Globus pallidus (tissue), 1 donor: ENCODE measurements at places on chromosomes 6 and 20.
A peak's percentile ranks its signal among the peaks of the same experiment; 100 is the strongest.

GRCh38 chr6:31969712-31970603 is 2.0 kb downstream of the DXO start:
- no peak for DNase-seq

DNA sequence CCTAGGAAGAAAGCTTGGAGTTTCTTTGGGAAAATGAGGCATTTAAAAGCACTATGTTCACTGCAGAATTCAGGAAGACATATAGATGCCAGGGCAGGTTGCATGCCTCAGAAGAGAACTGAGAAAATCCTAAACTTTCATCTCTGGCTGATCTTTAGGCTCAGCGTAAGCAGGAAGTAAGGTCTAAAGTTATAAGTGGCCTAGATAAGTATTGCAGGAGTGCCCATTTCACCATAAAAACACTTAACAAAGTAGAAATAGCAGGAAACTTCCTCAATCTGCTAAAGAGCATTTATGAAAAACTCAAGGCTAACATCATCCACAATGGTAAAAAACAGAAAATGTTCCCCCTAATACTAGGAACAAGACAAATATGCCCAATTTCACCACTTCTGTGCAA is 320.3 kb downstream of the BMP2 start:
- no peak for DNase-seq

GRCh38 chr6:135097172-135097571 is 42.5 kb upstream of the HBS1L start:
- no peak for DNase-seq

DNA sequence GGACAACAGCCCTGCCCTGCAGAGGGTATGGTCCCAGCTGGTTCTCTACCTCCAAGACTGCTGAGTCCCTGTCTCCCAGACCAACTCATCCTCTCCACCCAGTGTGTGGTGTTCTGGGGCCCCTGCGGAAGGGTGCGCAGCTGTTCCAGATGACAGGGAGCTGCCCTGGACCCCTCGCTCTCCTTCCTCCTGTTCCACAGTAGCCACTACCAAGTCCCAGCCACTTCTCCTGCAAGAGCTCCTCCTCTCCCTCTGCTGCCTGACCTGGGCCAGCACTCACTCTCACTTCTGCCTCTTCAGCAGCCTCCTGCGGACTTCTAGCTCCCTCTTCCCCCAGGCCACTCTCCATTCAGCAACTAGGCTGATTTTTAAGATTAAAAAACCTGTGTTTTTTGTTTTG is 40.1 kb upstream of the TMEM181 start:
- DNase-seq: no peak

DNA sequence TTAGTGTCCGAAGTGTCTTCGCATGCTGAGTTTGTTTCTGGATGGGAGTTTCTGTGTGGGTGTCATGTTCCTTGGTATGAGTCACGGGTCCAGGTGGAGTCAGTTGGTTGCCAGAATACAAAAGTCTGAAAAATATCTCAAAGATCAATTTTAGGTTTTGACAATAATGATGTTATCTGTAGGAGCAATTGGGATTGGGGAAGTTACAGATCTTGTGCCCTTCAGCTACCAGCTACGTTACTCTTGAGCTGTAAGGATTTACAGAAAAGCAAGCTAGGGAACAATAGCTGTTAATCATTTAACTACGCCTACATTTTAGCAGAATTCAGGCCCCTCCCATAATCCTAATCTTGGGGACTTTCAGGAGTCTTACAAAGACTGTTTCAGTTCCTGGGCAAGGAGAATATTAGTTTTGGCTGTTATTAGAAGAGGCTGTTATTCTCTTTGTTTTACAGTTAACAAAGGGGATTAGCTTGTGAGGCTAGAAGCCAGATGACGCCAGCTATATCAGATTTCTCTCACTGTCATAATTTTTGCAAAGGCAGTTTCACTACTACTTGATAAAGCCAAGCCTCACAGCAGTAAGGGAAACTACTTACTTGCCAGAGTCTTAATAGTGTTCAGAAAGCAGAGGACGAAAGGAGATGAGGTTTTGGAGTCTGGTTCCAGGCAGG is 15.4 kb upstream of the SLC22A16 start:
- DNase-seq: no peak

DNA sequence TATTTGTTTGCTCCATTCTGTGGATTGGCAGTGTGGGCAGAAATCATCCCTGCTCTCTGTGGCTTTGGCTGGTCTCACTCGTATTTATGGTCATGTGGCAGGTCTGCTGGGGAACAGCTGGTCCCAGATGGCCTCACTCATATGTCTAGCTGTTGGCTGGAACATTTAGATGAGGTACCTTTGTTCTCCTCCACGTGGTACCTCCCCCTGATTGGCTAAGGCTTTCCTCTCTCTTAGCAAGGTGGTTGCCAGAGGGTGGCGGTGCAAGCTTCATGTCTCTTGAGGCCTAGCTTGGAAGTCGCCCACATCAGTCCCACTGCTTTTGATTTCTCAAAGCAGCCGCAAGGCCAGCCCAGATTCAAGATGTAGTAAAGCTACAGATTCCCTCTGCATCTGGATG is 348.5 kb upstream of the BTBD3 start:
- no peak for DNase-seq

GRCh38 chr6:127458222-127458621 is 967 bp downstream of the KIAA0408 start:
- no peak for DNase-seq

GRCh38 chr6:133756078-133756695 is 132.7 kb upstream of the TCF21 start:
- DNase-seq: no peak

DNA sequence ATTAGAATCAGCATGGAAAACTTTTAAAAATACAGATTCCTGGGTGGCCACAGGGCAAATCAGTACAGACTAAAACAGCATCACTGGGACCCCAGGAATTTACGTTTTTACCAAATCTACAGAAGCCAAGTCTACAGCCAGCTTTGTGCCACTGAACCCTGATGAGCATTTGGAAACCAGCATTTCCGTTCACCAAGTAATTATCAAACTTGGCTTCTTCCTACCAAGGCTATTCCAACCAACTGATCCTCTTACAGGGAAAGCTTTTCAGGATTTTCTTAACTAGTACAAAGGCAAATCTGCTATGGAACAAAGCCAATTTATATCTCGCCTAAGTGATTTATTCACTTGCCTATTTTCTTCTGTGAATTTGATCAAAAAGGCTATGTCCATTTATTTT is 47.0 kb downstream of the PLAGL1 start:
- DNase-seq: no peak

GRCh38 chr6:89452281-89452680 is 19.3 kb downstream of the ANKRD6 start:
- DNase-seq: no peak

DNA sequence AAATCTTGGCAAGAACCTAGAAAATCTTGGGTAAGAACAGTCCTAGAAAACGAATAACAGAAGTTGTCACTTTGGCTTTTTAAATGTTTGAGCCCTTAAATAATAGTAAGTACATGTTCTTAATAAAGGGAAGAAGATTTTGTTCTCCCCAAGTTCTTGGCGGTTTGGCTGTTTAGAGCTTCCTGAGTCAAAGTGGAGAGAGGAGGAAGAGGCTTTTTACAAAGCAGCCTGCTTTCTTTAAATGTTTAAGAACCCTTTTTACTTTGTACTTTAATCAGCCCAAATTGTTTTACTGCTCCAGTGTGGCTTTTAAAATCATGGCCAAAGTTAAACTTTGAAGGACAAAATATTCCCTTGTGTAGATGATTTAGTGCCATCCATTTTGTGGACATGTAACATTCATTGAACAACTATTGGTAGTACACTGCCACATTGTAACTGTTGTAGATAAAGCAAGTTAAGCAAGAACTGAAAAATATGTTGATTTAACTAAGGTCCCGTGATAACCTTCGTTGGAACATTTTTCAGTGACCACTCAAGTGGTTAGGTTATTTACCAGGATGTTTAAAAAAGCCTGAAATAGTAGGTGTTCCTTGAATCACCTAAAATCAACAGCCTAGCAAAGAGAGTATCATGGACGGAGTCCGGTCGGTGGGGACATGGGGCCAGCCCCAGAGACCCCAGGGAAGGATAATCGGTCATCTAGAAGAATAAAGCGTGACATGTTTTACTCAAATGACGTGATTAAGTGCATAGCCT is 2.4 kb downstream of the AMD1 start:
- peak; percentile 57 for DNase-seq

- DNase-seq: no peak
Measured at GRCh38 chr6:134744301-134744700, 205.6 kb downstream of the ALDH8A1 start.

DNA sequence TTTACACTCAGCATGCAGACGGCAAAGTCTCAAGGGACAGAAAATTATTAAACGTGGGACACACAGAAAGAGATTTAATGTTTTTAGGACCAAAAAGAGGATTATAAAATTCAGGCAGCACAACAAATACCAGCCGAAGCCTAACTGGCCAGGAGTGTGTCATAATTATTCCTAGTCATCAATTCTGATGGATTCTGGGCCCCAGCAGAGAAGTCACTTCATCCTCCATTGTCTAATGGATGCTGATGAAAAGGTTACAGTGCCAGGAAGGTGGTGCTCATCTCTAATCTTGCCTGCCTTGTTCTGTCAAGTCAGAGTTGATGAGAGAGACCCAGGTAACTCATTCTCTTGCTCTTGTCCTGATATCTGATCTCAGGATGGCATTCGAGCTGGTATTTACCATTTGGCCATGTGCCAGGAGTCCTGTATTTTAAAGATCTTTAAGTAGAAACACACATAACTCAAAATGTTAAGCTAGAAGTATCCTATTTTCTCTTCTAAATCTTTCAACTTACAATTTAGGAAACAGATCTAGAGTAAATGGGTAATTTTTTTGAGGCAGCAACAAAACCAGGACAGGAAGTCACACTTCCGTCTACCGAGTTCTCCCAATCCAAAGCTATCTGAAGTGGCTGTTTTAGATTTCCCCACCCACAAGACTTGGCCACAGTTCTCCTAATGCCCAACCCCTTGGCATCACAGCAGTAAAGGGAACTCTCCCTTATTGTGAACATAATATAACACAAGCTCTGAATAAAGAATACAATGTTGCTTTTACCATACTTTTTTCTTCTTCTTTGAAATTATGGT is 50.0 kb downstream of the ADAT2 start:
- peak; percentile 20 for DNase-seq

DNA sequence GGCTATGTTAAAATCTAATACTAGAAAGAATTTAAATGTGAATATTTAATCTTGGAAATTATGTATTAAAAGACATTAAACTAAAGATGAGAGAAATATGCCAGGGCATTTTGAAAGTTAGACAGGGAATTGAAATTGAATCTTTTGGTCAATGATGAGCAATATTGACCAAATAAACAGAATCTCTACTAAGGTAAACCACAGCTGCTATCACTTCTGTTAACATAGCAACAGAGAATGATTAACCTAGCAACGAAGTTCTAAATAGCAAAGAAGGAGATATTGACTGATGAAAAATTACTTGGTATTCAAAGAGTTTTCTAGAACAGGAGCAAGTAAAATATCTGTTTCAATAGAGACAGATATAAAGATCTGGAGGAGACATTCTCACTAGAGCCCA is 45.2 kb upstream of the RSPO3 start:
- no peak for DNase-seq

DNA sequence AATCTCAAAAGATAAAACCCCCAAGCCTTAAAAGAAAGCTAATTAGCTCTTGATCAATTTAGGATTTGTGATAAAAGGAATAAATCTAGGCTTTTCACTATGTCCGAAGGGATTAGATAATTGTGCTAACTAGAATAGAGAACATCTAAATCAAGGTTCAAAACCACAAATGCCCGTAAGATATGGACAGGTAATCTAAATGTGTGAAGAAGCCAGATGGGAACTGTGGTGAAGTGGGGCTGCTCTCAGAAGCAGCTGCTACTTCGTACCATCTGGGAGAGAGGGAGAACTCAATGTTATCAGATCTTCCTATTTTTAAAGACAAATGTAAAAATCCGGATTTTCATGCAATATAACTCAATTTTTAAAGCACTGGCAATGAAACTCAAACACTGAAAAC is 44.2 kb downstream of the NCOA6 start:
- no peak for DNase-seq

- DNase-seq: no peak
Measured at GRCh38 chr6:155408231-155408630, 47.4 kb downstream of the NOX3 start.

- DNase-seq: no peak
Measured at GRCh38 chr6:131532580-131533039, 40.4 kb upstream of the ARG1 start.

- DNase-seq: peak; percentile 67
Measured at GRCh38 chr6:65448866-65449265, 258.2 kb downstream of the EYS start.

- no peak for DNase-seq
Measured at GRCh38 chr6:11279284-11279689, 46.8 kb upstream of the NEDD9 start.

GRCh38 chr20:56409521-56409920 is 2.5 kb upstream of the CASS4 start:
- DNase-seq: no peak

- no peak for DNase-seq
Measured at GRCh38 chr20:49853640-49854039, 41.0 kb downstream of the SLC9A8 start.

GRCh38 chr6:63732336-63732735 is 96.7 kb downstream of the PHF3 start:
- no peak for DNase-seq

GRCh38 chr6:52394251-52394666 is 25.9 kb upstream of the EFHC1 start:
- no peak for DNase-seq

GRCh38 chr6:18842534-18842933 is 455.4 kb downstream of the RNF144B start:
- no peak for DNase-seq

GRCh38 chr6:162251257-162251656 is 476.3 kb downstream of the PRKN start:
- no peak for DNase-seq

- DNase-seq: no peak
Measured at GRCh38 chr6:144535630-144536029, 250.5 kb downstream of the UTRN start.

DNA sequence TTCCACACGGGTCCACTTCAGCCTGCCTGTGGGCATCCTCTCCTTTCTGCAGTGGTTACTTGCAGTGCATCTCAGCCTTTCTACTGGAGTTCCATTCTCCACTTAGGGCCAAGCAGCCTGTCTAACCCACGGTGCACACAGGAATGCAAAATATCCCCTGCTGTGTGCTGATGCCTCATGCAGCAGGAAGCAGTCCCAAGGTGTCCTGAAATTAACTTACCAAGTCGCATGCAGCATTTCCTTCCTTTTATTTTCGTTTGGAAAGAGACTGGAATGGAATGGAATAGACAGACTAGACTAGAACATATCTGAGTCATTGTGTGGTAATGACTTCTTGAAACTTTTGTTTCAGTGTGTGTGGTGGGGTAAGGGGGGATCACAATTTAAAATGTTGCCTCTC is 25.9 kb upstream of the FOXQ1 start:
- no peak for DNase-seq

DNA sequence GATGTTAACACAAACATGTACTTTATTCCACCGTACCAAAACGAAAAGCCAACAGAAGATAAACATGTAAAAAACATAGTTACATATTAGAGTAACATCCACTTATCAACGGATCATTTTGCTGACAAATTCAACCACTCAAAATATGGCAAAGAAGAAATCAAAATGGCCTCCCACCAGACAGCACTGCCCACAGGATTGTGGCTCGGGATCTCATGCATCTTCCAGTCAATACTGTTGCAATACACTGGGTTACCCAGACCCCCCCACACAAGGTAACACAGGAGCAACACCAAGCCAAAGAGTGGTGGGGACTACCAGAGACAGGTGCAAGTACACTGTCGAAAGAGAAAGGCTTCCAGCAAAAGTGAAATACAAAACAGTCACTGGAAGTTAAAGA is 57.9 kb upstream of the NHSL1 start:
- DNase-seq: no peak
